Activated CD8-positive, alpha-beta memory T cell treated with anti-CD3 and anti-CD28 coated beads, Interleukin-2, amount 50 U/mL, for 48 hours (primary cell): ENCODE measurements at places on chromosomes 16 and 17.

- no peak for DNase-seq
Observed at GRCh38 chr16:65967376-65967775, 399.1 kb upstream of the CDH5 start.

DNA sequence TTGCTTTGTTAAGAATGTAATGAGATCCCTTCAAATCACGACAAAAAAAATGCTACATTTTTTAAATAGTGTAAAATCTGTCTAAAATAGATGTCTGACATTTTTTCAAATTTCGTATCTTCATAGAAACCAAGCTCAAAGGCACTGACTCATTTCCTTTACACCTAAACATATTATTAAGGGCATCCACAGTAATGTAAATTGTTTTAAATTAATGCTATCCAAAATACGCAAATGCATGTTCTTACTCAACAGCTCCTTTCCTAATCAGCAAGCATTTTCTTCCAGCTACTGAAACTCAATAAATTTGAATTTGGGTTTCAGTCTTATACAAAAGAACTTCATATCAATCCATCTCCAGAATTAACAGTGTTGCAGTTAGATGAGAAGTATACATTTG is 4.3 kb downstream of the C16orf87 start:
- DNase-seq: no peak

DNA sequence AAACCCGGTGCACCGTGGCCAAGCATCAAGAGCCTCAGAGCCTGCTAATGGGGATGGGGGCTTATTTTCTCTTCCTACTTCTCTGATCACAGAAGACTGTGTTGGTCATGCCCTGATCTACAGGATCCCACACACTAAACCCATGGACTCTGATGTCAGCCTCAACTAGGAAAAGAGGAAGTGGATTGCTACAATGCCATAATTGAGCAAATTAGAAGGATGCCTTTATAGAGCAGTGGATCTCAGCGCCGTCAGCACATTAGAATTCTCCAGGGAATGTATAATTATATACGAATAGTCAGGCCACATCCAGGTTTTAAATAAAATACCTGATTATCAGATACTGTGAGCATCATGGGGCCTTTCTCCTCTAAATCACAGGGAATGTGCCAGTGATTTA is 64.8 kb downstream of the VAT1L start:
- no peak for DNase-seq

GRCh38 chr16:26530584-26531289 is 536.0 kb upstream of the C16orf82 start:
- no peak for DNase-seq

- DNase-seq: no peak
Observed at GRCh38 chr17:32927201-32927723, 691 bp upstream of the TMEM98 start.

GRCh38 chr16:500709-501108 is 26.8 kb upstream of the CAPN15 start:
- DNase-seq: no peak

DNA sequence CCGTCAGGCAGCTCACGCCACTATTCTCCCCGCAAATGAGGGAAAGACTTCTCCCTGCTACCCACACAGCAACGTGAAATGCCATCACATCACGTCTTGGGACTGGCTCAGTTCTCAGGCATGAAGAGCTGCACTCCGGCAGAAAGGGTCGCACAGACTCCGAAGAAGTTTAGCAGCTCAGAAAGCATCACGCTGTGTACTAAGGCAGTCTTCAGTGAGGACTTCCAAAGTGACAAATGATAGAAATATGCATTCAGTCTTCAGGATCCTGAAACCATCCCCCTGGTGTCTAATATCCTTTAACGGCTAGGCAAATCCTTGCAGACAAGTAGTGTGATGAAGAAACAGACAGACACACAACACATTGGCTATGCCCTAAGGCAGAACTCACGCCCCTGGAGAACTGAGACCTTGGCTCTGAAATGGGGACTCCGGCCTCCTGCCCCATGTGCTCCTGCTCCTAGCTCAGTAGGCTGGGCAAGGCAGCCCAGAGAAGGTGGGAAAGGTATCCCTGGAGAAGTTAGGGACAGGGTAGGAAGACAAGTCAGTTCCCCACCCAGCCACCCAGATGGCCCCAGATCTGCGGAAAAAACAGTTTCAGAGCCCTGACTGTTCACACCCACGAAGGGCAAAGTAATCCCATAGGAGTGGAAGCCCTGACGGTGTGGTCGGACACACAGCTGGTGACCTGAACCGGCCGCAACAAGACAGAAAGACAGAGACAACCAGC is 1.6 kb downstream of the XYLT1 start:
- no peak for DNase-seq

DNA sequence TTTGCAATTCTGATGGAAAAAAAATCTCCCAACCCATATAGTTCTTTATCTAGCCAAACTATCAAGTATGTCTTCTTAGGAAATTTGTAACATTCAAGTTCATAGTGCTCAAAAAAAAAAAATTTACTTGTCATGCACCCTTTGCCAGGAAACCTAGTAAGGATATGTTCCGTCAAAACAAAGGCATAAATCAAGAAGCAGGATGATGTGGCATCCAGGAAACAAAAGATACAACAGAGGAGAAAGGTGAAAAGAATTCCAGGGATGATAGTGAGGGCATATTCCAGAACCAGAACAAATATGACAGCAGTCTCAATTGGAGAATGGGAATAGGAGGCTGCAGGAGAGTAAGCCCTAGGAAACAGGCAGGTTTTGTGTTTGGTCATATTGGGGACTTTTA is 104.6 kb downstream of the SPAG9 start:
- DNase-seq: no peak

GRCh38 chr17:42670789-42671657 is 5.8 kb downstream of the PLEKHH3 start:
- no peak for DNase-seq

- DNase-seq: peak; percentile 12
Observed at GRCh38 chr16:67112591-67113399, 3.1 kb downstream of the PHAF1 start.

DNA sequence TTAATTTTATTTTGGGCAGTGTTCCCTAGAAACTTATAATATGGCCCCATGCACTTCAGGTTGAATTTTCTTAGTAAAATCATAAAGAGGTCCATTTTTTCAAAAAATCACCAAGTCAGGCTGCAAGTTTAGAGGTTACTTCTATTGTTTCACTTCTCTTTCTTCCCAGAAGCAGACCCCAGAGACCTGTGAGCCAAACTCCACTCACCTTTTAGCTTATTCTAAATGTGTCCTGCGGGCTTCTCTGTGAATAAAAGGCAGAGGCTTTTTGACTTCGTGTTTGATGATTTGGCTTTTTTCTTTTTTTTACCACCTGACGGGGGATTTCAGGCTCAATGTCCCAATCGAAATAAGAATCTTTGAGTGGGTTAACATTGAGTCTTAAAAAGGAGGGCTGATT is 7.4 kb downstream of the PRKCB start:
- no peak for DNase-seq

DNA sequence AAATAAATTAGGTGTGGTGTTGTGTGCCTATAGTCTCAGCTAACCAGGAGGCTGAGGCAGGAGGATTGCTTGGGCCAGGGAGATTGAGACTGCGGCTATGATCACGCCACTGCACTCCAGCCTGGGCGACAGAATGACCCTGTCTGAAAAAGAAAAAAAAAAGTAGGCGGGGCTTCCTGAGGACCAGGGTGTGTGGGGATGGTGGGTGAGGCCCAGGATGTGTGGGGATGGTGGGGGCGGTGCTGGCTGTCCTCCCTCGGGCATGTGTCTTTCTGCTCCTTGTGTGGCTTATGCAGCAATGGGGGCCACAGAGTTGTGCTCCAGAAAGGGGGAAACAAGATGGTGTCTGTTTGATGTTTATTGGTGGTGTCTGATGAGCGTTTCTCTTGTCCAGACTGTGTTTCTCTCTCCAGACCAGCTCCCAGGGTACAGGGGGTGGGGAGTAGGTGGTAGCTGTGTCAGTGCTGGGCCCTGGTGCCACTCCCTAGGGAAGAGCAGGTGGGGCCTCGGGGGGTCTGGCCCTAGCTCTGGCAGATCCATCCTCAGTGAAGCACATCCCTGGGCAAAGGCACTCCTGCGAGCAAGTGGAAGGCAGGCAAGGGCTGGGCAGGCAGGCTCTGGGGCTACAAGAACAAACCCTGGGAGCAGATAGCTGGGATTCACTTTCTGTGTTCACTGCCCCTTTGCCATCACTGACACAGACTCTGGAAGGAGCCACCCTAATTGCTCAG is 2.3 kb downstream of the LCAT start:
- no peak for DNase-seq

DNA sequence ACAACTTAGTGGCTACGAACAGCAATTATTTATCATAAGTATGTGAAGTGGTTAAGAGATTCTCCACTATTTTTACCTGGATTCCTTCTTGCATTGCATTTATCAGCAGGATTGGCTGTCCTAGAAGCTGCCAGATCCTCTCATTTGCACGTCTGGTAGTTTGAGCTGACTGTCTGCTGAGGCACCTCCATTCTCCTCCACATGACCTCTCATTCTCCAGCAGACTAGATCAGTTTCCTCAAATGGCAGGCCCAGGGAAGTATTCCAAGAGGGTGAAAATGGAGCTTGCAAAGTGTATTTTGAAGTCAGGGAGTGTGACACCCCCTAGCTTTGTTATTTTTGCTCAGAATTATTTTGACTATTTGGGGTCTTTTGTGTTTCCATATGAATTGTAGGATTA is 870.1 kb downstream of the CDH11 start:
- no peak for DNase-seq

DNA sequence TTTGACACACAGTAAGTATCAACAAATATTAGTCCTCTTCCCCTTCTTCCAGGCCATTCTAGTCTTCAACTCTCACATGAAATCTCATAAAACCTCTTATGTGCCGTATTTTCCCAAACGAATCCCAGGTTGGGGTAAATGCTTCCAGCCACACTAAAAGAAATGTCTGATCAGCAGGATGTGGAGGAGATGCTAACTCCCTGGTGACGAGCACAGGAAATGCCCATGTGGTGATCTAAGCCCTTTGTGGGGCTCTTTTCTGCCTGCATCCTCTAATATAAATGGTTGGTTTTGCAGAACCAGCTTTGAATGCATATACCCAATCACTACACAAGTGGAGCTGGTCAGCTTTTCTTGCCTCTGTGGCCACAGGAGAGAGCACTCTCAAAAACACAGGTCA is 498.2 kb upstream of the ERCC4 start:
- DNase-seq: no peak

DNA sequence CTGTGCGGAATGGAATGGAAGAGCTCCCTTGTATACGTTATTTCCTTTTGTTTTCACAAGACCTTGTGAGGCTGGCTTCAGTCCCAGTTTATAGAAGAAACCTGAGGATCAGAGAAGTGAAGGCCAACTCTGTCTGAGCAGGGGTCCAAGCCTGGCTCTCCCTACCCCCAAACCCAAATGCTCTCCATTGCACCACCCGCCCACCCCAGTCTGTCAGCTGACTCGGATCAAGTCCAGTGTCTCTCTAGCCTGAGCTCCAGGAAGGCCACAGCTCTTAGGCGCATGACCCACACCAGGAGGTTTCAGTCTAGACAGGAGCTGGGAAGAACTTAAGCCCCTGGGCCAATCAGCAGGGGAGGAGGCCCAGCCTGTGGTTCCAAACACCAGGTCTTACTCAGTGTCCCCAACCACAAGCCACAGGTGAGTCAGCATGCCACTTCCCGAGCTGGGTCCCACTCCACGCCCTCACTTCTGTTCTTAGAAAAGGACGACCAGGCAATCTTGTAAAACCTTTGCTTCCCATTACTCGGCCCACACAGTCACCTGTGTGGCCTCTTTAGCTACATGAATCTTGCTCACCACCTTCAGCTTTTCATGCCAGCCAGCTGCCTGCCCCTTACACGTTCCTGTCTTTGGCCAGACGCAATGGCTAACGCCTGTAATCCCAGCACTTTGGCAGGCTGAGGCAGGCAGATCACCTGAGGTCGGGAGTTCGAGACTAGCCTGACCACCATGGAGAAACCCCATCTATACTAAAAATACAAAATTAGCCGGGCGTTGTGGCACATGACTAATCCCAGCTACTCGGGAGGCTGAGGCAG is 27.8 kb downstream of the TK2 start:
- DNase-seq: peak; percentile 95

DNA sequence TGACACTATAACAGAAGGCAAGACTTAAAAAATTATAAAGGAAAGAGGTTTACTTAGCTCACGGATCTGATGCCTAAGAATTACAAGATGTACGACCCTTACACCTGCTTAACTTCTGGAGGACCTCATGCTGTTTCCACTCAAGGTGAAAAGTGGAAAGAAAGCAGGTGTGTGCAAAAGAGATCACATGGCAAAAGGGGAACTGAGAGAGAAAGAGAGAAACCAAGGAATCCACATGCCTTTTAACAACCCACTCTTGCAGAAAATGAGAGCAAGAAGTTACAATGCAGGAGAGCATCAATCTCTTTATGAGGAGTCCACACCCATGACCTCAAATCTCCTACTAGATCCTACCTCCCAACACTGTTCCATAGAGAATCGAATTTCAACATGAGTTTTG is 2382.2 kb downstream of the TP53TG3F start:
- DNase-seq: no peak

GRCh38 chr16:85495823-85496538 is 117.1 kb upstream of the GSE1 start:
- no peak for DNase-seq

DNA sequence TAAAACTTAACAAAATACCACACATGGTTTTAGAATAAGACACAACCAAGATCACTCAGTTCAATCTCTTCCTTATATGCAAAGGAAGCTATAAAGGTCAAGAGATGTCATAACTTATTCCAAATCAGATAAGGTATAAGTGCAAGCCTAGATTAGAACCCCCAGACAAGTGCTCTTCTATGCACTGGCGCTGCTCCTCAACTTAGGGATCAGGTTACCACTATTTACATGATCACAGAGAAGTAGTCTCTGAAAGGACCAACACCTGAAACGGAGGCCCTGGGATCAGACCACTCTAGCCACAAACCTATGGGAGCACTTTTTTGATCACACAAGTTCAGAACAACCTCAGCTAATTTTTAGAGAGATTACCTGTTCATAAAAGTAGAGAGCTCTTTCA is 16.6 kb downstream of the COPS3 start:
- DNase-seq: no peak

DNA sequence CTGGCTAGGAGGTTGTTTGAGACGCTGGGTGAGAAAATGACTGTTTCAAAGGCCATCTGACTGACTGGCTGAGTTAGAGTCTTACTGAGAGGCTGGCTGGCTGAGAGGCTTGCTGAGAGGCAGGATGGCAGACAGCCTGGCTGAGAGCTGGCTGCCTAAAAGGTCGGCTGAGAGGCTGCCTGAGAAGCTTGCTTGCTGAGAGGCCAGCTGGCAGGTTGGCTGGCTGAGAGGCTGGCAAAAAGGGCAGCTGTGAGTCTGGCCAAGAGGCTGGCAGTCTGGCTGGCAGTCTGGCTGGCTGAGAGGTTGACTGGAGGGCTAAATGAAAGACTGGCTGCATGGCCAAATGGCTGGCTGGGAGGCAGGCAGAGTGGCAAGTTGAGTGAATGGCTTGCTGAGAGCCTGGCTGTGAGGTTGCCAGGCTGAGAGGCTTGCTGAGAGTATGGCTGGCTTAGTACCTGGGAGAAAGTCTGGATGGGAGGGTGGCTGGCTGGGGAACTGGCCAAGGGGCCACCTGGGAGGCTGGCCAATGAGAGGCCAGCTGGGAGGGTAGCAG is 35.3 kb upstream of the ACSM2B start:
- DNase-seq: no peak

GRCh38 chr16:71426069-71426879 is 15.6 kb downstream of the TLE7 start:
- DNase-seq: peak; percentile 85

- DNase-seq: no peak
Observed at GRCh38 chr17:48514477-48514876, 16.3 kb downstream of the HOXB1 start.

- no peak for DNase-seq
Observed at GRCh38 chr17:57466521-57466920, 210.2 kb downstream of the MSI2 start.

GRCh38 chr17:17087424-17088015 is 45.3 kb downstream of the MPRIP start:
- DNase-seq: no peak
